Upper lobe of left lung (tissue), 6 donors: ENCODE measurements at places on chromosomes 11 and 22.

DNA sequence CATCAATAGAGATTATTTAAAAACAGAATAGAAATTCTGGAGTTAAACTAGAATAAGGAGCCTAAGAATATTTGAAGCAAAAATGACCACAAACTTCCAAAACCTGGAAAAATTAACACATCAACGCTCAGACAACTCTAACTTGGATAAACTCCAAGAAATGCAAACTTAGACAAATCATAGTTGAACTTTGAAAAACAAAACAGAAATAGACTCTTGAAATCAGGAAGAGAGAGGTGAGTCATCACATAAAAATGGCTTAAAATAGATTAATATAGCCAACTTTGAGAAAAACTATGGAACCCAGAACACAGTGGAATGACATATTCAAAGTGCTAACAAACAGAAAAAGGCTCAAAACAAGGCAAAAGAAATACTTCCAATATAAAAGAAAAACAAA, 974.2 kb downstream of the JRKL start:
- DNase-seq: no peak

GRCh38 chr22:23034621-23035556, 35.4 kb upstream of the GNAZ start:
- no peak for DNase-seq

- DNase-seq: no peak
These were observed 77.6 kb downstream of the TENM4 start for GRCh38 chr11:79363256-79363655.

GRCh38 chr11:64006398-64006797, 20.2 kb downstream of the OTUB1 start:
- no peak for DNase-seq

DNA sequence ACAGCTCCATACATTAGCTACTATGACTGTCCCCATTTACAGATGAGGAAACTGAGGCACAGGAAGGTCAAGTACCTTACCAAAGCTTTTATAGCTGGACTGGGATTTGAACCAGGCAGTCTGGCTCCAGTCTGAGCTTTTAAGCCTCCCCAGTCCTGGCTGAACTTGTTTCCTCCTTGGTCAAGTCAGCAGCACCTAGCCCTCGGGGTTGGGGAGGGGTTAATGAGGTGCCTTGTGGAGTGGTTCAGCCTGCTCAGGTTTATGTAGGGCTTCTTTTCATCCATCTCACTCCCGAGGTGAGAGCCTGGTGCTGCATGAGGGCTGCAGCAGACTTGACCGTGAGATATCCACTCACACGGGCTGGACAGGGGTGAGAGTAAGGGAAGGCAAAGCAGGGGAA, 36.7 kb upstream of the GCAT start:
- no peak for DNase-seq

DNA sequence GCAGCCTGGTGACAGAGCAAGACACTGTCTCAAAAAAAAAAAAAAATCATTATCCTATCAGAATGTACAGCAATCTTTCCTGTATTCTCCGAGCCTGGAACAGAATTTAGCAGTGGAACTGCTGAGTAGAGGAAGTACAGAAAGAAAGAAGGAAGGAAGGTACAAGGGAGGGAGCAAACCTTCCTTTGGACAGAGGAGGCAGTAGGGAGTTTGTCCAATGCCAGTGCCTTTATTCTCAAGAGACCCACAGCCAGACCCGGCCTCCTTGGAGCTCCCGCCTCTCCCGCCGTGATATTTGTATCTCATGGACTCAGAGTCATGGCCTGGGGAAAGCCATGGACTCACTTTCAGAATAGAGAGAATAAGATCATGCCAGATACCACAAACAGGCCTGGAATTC, 37.7 kb upstream of the LRRC55 start:
- DNase-seq: no peak

GRCh38 chr11:36354221-36355003, 58.3 kb downstream of the PRR5L start:
- no peak for DNase-seq
